ENCODE measurements at places on chromosomes 2 and 18. TPM values are rescaled to one million over a fixed set of nuclear protein-coding genes. Genes with fewer than 3 reads are reported as not detected.

GTF2A1L gene
- not detected for total RNA-seq

BCL11A gene
- total RNA-seq: 92.7 TPM

RGPD4 gene
- 0.07 TPM for total RNA-seq

CAVIN2 gene
- total RNA-seq: not detected

MOGAT1 gene
- total RNA-seq: not detected

FBXO41 gene
- 15.4 TPM for total RNA-seq

PROC gene
- total RNA-seq: 0.37 TPM

MYO7B gene
- not detected for total RNA-seq

GALNT14 gene
- total RNA-seq: 2.7 TPM

KLHL30 gene
- not detected for total RNA-seq

LTBP1 gene
- 28.5 TPM for total RNA-seq

MLPH gene
- 3.4 TPM for total RNA-seq

GATA6 gene
- not detected for total RNA-seq

ZNF396 gene
- 1.2 TPM for total RNA-seq

PLGLB1 gene
- 1.2 TPM for total RNA-seq

TET3 gene
- 24.7 TPM for total RNA-seq
